ENCODE measurements at places on chromosomes 2 and 18. TPM values are rescaled to one million over a fixed set of nuclear protein-coding genes. Genes with fewer than 3 reads are reported as not detected.

DNA sequence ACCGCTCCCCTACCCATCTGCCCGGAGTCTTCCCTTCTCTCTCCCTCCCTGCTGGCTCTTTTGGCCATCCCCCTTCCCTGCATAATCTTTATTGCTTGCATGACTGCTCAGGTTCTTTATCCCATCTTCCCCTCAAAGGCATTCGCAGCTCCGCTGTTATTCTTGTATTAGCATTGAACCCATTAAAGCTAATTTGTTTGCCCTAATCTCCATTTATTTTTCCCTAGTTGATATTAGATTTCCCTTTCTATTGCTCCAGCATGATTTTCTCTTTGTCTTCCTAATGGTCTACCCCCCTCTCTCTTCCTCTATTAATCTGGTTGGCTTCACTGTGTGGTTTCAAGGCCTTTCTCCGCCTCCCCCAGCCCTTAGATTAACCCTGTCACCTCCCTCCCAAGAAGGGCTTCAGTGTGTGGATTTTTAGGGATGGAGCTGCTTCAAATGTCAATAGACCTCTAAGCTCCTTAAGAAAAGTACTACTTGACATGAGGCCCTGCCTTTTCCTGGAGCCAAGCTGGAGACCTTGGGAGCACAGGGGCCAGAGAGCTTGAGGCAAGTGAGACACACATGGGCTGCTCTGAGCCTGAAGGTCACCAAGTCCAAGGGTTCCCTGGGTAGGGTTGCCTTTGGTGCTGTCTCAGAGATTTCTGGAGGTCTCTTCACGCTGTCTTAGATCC lies 20.1 kb downstream of the PAX8 start:
- peaks cover 26% of the 10 kb centered on the region for H3K27me3 ChIP-seq
- no peak for DNase-seq
- peaks cover 5% of the 10 kb centered on the region for H3K4me1 ChIP-seq

DNA sequence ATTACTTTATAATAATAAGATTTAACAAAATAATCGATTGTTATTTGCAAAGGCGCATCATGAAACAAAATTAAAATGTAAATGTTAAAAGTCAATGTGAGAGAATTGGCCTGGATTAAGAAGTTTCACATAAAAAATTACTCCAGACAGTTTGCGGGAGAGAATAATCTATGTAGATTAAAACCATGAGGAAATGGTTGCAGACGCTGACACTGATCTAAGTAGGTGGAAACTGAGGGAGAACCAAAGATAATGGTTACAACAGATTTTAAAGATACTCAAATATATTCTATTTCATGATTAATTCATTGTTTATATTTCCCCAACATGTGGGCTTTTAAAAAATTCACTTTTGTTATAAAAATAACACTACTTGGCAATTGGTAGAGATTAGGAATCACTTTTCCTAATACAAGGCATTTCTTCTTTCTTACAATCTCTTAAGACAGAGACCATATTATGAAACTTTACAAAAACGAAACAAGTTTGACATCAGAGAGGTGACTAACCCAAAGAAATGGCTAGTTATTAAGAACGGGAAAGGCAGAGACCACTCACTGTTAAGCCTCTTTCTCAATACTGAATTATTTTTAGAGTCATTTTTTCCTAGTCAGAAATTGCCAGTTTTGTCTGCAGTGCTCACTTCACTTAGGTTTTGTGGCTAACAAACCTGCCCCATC lies 1.6 kb downstream of the KANSL1L start:
- no peaks in the 10 kb centered on the region for H3K36me3 ChIP-seq
- peak overlapping the region; percentile 60 for H3K4me3 ChIP-seq
- peak overlapping the region; percentile 90 for H3K27ac ChIP-seq
- H3K27me3 ChIP-seq = no peaks in the 10 kb centered on the region
- no peaks in the 10 kb centered on the region for H3K4me1 ChIP-seq

- H3K4me3 ChIP-seq = no peak overlapping the region
- no peak overlapping the region for H3K27ac ChIP-seq
- H3K36me3 ChIP-seq = no peaks in the 10 kb centered on the region
- no peak for DNase-seq
- H3K4me1 ChIP-seq = no peaks in the 10 kb centered on the region
- H3K27me3 ChIP-seq = no peaks in the 10 kb centered on the region
Observed at GRCh38 chr2:201964011-201964410, 69.6 kb upstream of the FZD7 start.

DNA sequence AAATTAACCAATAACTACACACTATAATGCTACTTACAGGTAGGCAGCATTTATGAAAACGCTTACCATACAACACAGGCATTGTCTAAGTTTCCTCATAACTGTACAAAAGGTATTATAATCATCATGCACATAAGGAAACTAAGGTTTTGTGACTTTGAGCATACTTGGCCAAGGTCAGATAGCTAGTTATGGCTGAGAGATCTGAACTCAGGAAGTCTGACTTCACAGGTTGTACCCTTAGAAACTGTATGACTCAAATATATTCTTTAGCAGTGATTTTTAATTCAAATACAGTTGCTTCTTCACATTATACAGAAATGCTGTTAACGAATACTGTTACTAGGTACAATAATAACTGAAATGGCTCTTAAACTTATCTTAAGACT lies 89.3 kb downstream of the TRIP12 start:
- DNase-seq = no peak
- H3K27ac ChIP-seq = no peak overlapping the region
- H3K27me3 ChIP-seq = no peaks in the 10 kb centered on the region
- 0 out of 2 replicates have a peak, but pooled peaks cover 3% of the 10 kb centered on the region for H3K4me1 ChIP-seq
- peaks cover 20% of the 10 kb centered on the region for H3K36me3 ChIP-seq
- no peak overlapping the region for H3K4me3 ChIP-seq

GRCh38 chr2:235048549-235048948 lies 96.7 kb downstream of the SH3BP4 start:
- peaks cover 20% of the 10 kb centered on the region for H3K4me1 ChIP-seq
- no peak overlapping the region for H3K27ac ChIP-seq
- peaks cover 77% of the 10 kb centered on the region for H3K36me3 ChIP-seq
- no peaks in the 10 kb centered on the region for H3K27me3 ChIP-seq

- H3K4me3 ChIP-seq = no peak overlapping the region
- peaks cover 1% of the 10 kb centered on the region for H3K4me1 ChIP-seq
- no peak for DNase-seq
- no peak overlapping the region for H3K27ac ChIP-seq
- no peaks in the 10 kb centered on the region for H3K27me3 ChIP-seq
Observed at GRCh38 chr2:195863121-195863520, 205.5 kb downstream of the DNAH7 start.

Gene MARS2
- total RNA-seq = 3.8 TPM

Gene STAT4
- total RNA-seq = 0.28 TPM
